NCI-H510A treated with DMSO at 0.1 percent for 48 hours (cell line): ENCODE measurements at places on chromosomes 5 and 9.

GRCh38 chr9:88578121-88579049 lies 43.4 kb downstream of the NXNL2 start:
- peak; percentile 18 for DNase-seq

DNA sequence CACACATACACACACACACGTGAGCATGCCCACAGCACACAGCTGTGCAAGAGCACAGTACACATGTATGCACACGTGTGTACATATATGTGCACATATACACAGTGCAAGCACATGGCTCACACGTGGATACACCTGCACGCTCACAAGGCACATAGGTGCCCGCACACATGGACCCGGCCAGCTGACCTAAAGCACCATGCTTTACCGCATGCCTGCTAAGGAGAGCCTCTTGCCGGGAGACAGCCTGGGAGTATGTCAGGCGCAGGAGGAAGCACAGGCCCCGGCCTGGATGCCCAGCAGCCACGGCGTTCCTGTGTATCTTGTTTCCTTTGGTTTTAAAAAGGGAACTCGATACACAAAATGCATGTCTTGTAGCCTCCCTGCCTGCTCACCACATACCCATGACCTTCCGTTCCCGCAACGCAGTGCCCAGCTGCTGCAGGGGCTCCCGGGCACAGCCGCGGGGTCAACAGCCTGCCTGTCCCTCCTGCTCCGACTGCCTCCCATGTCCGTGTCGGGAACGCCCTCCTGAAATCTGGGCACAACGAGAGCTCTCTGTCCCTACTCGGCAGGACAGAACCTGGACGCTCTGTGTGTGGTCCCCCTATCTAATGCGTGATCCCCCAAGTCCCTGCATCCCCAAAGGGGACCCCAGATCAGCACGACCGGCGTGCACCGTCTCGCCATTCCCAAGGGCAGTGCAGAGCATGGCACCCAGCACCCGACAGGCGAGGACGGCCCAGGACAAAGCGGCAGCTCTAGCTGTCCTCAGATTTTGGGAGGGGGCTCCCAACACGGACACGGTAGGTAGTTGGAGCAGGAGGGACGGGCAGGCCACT lies 3.6 kb downstream of the SLC12A7 start:
- no peak for DNase-seq

DNA sequence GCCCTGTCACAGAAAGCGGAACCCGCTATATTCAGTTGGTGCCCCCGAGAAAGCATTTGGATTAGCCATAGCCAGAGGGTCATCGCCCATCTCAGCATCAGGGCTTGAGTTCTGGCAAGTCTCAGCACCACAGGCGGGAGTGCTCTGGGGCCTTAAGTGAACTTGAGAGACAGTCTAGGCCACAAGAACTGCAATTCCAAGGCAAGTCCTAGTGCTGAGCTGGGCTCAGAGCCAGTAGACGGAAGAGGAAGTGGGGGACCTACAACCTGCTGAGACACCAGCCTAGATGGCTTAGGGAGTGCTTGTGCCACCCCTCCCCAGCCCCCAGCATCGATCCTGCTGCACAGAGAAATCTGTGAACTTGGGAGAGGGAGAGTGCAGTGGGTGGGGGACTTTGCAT lies 594.9 kb downstream of the CCDC171 start:
- DNase-seq, result no peak

DNA sequence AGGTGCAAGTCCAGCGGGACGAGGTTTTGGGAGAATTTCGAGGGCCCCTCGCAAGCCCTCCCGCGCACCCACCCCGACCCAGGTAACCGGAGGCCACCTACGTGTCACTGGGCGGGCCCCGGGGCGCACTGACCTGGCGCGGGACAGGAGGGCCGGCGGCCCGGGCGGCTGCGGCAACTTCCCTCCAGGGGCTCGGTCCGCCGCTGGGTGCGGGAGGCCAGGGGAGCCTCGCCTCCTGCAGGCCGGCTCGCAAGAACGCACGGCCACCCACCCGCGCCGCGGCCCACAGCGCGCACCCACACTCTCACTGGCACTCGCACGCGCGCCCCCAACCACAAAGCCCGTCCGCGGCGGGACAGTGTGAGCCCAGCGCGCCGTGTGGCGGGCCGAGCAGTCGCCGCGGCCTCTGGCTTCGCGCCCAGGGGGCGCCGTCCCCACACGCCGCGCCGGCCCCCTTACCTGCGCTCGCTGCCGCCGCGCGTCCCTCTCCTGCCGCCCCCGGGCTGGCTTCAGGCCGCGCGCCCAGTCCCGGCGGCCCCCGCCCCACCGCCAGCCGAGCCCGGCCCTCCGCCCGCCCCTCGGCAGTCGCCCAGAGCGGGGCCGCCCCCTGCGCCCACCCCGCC lies 451 bp downstream of the LPAR1 start:
- DNase-seq, result peak; percentile 26

DNA sequence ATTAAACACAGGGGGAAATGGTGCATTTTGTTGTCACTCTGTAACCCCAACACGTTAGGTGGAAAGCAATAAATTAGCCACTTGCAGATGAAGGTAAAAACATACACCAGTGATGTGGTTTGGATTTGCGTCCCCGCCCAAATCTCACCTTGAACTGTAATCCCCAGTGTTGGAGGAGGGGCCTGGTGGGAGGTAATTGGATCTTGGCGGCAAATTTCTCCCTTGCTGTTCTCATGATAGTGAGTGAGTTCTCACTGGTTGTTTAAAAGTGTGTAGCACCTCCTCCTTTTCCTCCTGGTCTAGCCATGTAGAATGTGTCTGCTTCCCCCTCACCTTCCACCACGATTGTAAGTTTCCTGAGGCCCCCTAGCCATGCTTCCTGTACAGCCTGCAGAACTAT lies 17.2 kb downstream of the EPB41L4A start:
- no peak for DNase-seq

DNA sequence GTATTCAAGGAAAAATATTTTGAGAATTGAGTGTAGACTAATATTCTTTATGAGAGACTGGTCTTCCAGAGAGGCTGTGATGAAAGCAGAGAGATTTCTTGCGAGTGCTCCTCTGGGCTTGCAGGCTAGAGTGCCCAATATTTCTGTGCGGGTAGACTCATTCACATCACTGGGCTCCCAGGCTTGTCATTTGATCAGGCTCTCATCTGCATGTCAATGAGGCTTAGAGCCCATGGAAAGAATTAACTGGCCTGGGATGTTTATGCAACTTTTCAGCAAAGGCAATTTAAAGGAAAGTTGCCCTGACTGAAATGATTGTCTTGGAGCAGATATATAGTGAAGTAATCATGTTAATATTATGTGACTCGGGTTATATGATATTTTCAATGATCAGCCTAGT lies 42.3 kb downstream of the SNCAIP start:
- peak; percentile 14 for DNase-seq

DNA sequence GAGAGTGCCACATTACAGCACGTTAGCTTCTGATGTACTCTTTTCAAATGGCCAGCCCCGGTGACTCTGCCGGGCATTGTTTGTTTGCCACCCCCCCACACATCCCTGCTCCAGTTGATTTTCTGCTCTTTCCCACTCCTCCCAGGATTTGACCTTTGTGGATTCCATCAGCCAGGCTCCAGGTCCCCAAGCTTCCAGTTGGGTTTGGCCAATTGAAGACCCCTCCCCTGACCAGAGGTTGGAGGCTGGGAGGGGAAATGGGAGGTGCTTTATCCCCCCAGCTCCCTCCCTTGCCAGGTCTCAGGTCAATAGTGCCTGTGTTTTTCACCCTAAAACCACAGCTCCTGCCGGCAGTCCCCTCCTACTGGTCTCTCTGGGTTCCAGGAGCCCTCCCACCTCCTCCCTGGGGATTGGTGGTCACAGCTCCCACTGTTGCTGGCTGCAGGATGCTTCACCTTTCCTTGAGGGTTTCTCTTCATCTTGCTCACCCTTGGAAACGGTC lies 34.9 kb downstream of the IRF1 start:
- no peak for DNase-seq

- DNase-seq, result no peak
Measured at GRCh38 chr5:82421119-82421518, 143.0 kb upstream of the RPS23 start.

GRCh38 chr5:115961381-115962238 lies 665 bp upstream of the LVRN start:
- DNase-seq, result no peak

- no peak for DNase-seq
Measured at GRCh38 chr5:94480486-94480885, 137.9 kb downstream of the KIAA0825 start.

GRCh38 chr9:111427186-111427585 lies 57.0 kb downstream of the ECPAS start:
- no peak for DNase-seq

- DNase-seq, result no peak
Measured at GRCh38 chr5:37776826-37777225, 63.0 kb downstream of the GDNF start.

DNA sequence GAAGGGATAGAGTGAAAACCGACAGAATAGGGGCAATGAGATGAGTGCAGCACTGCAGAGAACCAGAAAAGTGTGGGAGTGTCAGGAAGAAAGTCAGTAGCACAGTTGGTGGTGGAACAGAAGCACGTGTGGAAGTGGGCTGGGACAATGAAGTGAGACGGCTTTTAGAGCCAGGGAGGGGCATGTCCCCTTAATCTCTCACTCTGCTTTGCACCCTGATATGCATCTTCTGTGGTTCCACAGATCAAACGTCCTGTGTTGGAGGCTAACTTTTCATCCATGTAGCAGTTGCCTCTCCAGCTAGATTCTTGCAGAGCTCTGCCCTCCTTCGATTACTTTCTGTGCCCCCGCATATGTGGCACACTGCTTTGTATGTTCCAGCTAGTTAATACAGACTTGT lies 163.6 kb downstream of the DOCK8 start:
- no peak for DNase-seq

GRCh38 chr5:143432658-143433239 lies 29.3 kb upstream of the NR3C1 start:
- no peak for DNase-seq
